ENCODE measurements at places on chromosomes 11 and 22. TPM values are rescaled to one million over a fixed set of nuclear protein-coding genes. Genes with fewer than 3 reads are reported as not detected.

- DNase-seq: peak; percentile 37
Measured at GRCh38 chr22:46405901-46406300, 70.4 kb downstream of the TRMU start.

GRCh38 chr22:49368221-49368975 is 459.3 kb downstream of the BRD1 start:
- DNase-seq: no peak

- no peak for DNase-seq
Measured at GRCh38 chr11:115162919-115163318, 341.3 kb downstream of the CADM1 start.

DNA sequence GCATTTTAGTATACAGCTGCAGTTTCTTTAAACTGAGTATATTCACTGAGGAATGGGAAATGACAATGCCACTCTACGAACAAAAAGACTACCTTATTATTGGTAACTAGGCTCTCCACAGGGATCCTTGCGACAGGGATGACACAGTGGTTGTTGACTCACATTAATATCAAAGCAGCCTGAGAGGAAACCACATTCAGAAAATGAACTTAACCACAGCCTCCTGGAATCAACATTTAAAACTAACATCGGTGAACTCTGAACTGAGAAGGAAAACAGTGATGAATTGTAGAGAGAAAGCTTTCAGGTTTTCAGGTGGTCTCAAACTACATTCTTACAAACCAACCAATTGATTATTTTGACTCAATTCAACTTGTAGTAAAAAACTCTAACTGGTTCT is 90.3 kb upstream of the MTMR2 start:
- no peak for DNase-seq

DNA sequence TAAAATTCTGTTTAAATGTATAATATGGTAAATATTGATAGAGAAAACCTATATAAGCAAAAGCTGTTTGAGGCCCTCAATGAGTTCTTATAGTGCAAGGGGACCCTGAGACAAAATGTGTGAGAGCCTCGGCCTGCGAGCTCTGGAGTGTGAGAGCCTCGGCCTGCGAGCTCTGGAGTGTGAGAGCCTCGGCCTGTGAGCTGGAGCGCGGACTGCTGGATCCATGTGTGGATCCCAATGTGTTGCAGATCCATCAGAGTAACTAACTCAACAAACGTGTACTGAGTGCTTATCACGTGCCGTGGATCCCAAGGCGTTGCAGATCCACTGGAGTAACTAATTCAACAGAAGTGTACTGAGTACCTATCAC is 6.0 kb downstream of the RTL6 start:
- no peak for DNase-seq

DNA sequence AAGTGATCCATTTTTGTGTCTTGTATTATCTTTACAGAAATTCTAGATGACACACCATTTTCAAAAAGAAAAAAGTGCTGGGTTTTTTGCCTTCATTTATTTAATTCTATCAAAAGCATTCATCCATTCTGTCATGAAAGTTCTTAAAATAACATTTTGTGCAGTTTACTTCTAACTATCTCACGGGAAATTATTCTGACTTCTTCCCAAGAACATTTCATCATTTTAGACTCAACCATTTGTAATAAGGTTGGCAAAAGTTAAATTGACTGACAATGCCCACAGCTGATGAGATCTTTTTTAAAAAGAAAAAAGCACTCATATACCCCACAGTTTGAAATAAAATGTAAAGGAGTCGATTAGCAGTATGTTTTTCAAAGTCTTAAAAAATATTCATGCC is 68.5 kb downstream of the SBF2 start:
- DNase-seq: peak; percentile 54

DNA sequence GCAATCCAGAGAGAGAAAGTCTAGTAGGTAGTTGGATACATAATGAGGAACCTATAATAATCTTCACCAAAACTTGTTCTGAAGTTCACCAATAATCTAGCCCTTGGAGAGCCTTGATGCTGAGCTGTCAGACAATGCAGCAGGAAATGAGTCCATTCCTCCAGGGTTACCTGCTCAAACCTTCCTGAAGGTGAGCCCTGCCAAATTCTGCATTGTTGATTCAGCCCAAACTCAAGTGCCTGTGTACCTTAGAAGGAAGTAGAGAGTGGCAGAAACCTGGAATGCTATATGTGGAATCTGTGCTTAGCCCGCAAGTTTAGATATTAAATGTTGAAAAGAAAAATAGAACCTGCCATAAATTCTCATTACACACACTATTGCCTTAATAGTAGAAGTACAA is 77.4 kb upstream of the SPON1 start:
- no peak for DNase-seq

Gene MAJIN
- total RNA-seq: not detected

Gene IGSF22
- total RNA-seq: 4.2 TPM

Gene RIMBP3B
- total RNA-seq: 0.18 TPM

Gene PDE3B
- total RNA-seq: 2.2 TPM

Gene LRP4
- total RNA-seq: 11.1 TPM

Gene GGT5
- total RNA-seq: 3.4 TPM

All from muscle of leg (tissue), 16 donors.